Fibroblast of skin of left biceps (primary cell): ENCODE measurements at places on chromosomes 3 and 15.

GRCh38 chr3:131091768-131092167 is 65.1 kb downstream of the NEK11 start:
- no peak for DNase-seq

GRCh38 chr15:43283526-43283925 is 16.8 kb upstream of the TGM5 start:
- no peak for DNase-seq

DNA sequence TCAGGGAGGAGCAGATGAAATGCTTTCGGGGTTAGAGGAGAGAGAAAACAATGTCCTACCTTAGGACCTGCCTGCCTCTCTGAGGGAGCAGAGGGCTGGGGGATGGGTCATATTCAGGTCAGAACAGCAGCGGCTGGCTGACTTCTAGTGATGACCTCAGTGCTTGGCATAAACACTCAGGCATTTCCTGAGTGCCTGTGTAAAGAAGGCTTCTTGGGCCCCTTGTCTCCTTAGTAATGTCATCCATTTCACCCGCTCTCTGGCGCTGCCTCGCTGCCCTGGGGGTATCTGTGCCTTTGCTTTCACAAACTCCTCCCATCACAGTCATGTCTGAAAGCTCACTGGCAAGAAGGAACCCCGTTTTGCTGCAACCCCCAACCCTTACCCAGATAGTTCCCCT is 82.9 kb upstream of the GSK3B start:
- DNase-seq, result peak; percentile 64

DNA sequence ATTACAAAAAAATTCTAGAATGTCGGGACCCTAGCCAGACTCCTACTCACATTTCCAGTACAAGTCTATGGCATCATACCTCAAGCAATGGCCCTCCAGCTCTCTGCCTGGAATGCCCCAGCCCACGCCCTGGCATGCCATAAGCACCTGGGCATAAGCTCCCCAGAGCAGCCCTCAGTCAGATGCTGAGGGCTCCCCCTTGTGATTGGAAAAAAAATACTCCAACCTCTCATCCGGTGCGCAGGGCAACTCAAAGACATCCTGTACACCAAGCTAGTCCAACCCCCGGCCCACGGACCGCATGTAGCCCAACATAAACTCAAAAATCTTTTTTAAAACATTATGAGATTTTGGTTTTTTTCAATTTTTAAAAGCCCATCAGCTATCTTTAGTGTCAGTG is 115.4 kb downstream of the NEK10 start:
- DNase-seq, result peak; percentile 5
